ENCODE measurements at places on chromosomes 2 and 18. TPM values are rescaled to one million over a fixed set of nuclear protein-coding genes. Genes with fewer than 3 reads are reported as not detected.
A peak's percentile ranks its signal among the peaks of the same experiment; 100 is the strongest.

Gene ABCB11
- total RNA-seq: not detected

Gene TTN
- 0.29 TPM for total RNA-seq

Gene RNASEH1
- total RNA-seq: 38.4 TPM

Gene PLGLB1
- total RNA-seq: 0.62 TPM

Gene UGT1A8
- not detected for total RNA-seq

Gene SERPINB8
- total RNA-seq: 38.6 TPM

Gene ING5
- 22.1 TPM for total RNA-seq

Gene AGXT
- not detected for total RNA-seq

Gene SLC8A1
- 64.0 TPM for total RNA-seq

Gene NT5DC4
- total RNA-seq: not detected

Gene RNF152
- total RNA-seq: 68.4 TPM

Gene TXNDC2
- total RNA-seq: 0.34 TPM

Gene TRIM54
- not detected for total RNA-seq

Gene CFAP221
- not detected for total RNA-seq

Gene FNDC4
- 3.4 TPM for total RNA-seq

Gene AQP12A
- not detected for total RNA-seq

- no peak overlapping the region for H3K4me3 ChIP-seq
- DNase-seq: no peak
- H3K36me3 ChIP-seq: no peaks in the 10 kb centered on the region
- no peaks in the 10 kb centered on the region for H3K4me1 ChIP-seq
- no peaks in the 10 kb centered on the region for H3K27me3 ChIP-seq
Observed at GRCh38 chr2:195202163-195202845, 454.7 kb upstream of the SLC39A10 start.

GRCh38 chr2:234536178-234536965 is 39.5 kb upstream of the ARL4C start:
- no peaks in the 10 kb centered on the region for H3K4me1 ChIP-seq
- no peak overlapping the region for H3K27ac ChIP-seq
- peaks cover 15% of the 10 kb centered on the region for H3K27me3 ChIP-seq
- no peaks in the 10 kb centered on the region for H3K36me3 ChIP-seq
- no peak for DNase-seq

GRCh38 chr18:39460136-39460535 is 1894.5 kb upstream of the CELF4 start:
- peaks cover 11% of the 10 kb centered on the region for H3K36me3 ChIP-seq
- no peak for DNase-seq
- H3K4me1 ChIP-seq: peaks cover 30% of the 10 kb centered on the region

- no peak overlapping the region for H3K27ac ChIP-seq
- H3K4me3 ChIP-seq: no peak overlapping the region
- DNase-seq: no peak
- H3K4me1 ChIP-seq: no peaks in the 10 kb centered on the region
- no peaks in the 10 kb centered on the region for H3K27me3 ChIP-seq
- no peaks in the 10 kb centered on the region for H3K36me3 ChIP-seq
Observed at GRCh38 chr2:129721846-129722245, 257.6 kb upstream of the RAB6C start.

- H3K36me3 ChIP-seq: 0 out of 2 replicates have a peak, but pooled peaks cover 5% of the 10 kb centered on the region
- no peak overlapping the region for H3K27ac ChIP-seq
- peaks cover 23% of the 10 kb centered on the region for H3K4me1 ChIP-seq
- no peak overlapping the region for H3K4me3 ChIP-seq
- H3K27me3 ChIP-seq: no peaks in the 10 kb centered on the region
Observed at GRCh38 chr2:42614838-42615237, 46.4 kb downstream of the MTA3 start.

DNA sequence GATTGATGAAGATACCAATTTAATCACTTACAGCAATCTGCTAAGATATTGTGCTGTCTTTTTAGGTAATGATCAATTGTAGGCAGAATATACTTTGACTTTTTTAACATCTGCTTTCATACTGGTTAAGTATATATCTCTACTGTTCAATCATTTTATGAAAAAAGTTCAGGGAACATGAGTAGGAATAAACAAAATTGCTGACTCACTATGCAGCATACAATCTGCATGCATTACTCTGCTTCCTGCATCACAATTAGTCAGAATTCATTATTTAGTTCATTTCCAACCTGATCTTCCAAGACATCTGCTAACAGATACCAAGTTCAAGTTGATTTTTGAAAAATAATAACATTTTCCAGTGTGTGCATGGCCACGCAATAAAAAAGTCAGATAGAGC is 1430.4 kb upstream of the LRRTM1 start:
- no peak overlapping the region for H3K27ac ChIP-seq
- no peaks in the 10 kb centered on the region for H3K4me1 ChIP-seq
- no peak for DNase-seq
- H3K27me3 ChIP-seq: no peaks in the 10 kb centered on the region
- no peaks in the 10 kb centered on the region for H3K36me3 ChIP-seq
- H3K4me3 ChIP-seq: no peak overlapping the region

GRCh38 chr2:1887915-1888314 is 143.6 kb upstream of the PXDN start:
- no peak overlapping the region for H3K27ac ChIP-seq
- H3K4me1 ChIP-seq: no peaks in the 10 kb centered on the region
- peak; percentile 11 for DNase-seq
- no peaks in the 10 kb centered on the region for H3K36me3 ChIP-seq
- H3K27me3 ChIP-seq: peaks cover 4% of the 10 kb centered on the region

DNA sequence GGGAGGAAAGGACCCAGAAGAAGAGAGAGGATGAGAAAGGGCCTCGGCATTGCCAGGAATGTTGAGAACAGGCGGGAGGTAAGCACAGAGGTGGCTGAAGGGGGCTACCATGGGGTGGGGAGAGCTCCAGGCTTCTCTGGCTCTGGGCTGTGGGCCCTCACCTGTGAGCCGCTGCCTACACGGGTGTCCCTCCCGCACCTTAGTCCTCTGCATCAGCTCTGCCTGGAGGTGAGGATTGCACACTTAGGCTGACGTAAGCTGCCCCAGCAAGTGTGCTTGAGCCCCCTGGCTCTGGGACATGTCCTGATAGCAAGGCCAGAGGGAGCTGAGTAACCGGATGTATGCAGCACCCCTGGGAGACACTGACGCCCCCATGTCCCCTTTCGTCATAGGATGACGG is 33.9 kb downstream of the TMEM18 start:
- H3K27ac ChIP-seq: no peak overlapping the region
- no peak overlapping the region for H3K4me3 ChIP-seq
- DNase-seq: no peak
- no peaks in the 10 kb centered on the region for H3K36me3 ChIP-seq

- H3K36me3 ChIP-seq: peaks cover 12% of the 10 kb centered on the region
- no peaks in the 10 kb centered on the region for H3K27me3 ChIP-seq
- no peak overlapping the region for H3K4me3 ChIP-seq
- no peak for DNase-seq
- H3K4me1 ChIP-seq: peaks cover 47% of the 10 kb centered on the region
- H3K27ac ChIP-seq: no peak overlapping the region
Observed at GRCh38 chr2:151336863-151337371, 20.5 kb upstream of the TNFAIP6 start.

DNA sequence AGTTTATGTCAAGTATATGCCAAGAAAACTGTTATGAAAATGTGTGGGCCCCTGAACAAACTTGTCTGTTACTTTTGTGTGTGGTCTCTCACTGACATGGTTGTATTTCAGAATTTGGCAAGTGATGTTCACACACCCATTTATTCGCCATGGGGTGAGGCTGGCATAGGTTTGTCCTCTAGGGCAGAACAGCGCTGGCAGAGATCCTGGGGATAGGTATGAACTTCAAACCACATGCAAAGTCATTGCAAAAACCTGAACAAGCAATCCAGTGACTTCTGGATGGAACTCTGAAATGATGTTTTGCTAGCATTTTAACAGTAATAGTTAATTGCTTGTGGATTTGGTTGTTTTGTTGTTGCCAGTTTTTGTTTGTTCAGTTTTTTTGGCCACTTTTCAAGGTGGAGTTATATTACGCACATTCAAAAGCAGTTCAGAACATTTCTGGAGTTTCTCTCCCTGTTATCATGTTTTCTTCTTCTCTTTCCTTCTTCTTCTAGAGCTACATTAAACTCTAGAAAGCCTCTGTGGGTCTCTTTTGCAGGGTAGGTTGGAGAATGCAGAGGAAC is 78.5 kb downstream of the MDH1 start:
- DNase-seq: no peak
- peaks cover 54% of the 10 kb centered on the region for H3K4me1 ChIP-seq
- H3K36me3 ChIP-seq: no peaks in the 10 kb centered on the region
- no peak overlapping the region for H3K4me3 ChIP-seq

GRCh38 chr2:234363647-234364294 is 133.1 kb downstream of the ARL4C start:
- DNase-seq: no peak
- H3K4me3 ChIP-seq: no peak overlapping the region
- peaks cover 15% of the 10 kb centered on the region for H3K4me1 ChIP-seq
- peaks cover 6% of the 10 kb centered on the region for H3K27me3 ChIP-seq
- H3K27ac ChIP-seq: no peak overlapping the region
- H3K36me3 ChIP-seq: no peaks in the 10 kb centered on the region

- peaks cover 14% of the 10 kb centered on the region for H3K4me1 ChIP-seq
- no peak overlapping the region for H3K4me3 ChIP-seq
- H3K27me3 ChIP-seq: no peaks in the 10 kb centered on the region
- no peak overlapping the region for H3K27ac ChIP-seq
- DNase-seq: peak; percentile 8
Observed at GRCh38 chr2:12262681-12263436, 453.9 kb upstream of the TRIB2 start.

DNA sequence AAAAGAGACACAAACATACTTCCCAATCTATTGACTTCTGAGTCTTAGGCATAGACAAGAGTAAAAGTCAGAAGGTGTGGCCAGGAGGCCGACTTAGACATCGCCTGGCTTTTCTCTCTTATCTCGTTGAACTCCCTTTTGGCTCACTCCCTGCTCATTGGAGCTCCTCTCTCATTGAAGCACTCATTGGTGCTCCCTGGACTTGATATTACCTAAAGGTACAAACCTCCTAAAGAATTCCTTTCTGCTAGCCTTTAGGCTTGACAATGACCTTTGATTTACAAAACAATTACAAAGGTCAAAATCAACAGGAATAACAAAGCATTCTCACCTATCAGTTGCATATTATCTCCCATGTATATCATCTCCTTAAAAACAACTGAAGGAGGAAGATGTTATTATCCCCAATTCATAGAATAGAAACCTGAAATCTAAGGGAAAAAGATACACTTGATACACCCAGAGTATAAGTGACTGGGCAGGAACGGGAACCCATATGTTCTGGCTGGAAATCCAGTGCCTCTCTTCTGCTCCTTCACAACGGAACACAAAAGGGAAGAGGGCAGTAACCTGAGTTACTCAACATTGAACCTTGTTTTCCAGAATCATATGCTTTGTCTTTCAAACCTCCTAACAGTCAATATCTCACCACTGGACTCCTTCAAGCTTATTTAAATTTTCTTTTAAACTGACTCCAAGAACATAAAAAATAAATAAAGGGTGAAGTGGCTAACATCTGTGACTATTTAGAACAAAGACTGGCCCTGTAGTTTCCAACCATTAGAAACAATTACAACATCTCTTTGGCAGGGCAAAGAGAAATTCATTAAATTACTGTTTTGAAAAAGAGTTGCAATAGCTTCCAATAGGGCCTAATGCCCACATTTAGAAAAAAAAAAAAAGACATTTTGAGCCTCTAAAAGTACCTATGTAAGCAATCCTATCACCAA is 1247.9 kb downstream of the LRP1B start:
- H3K4me1 ChIP-seq: no peaks in the 10 kb centered on the region
- DNase-seq: no peak
- no peak overlapping the region for H3K27ac ChIP-seq
- H3K27me3 ChIP-seq: no peaks in the 10 kb centered on the region

GRCh38 chr2:67585400-67585799 is 188.3 kb downstream of the ETAA1 start:
- DNase-seq: no peak
- peaks cover 3% of the 10 kb centered on the region for H3K27me3 ChIP-seq
- no peak overlapping the region for H3K4me3 ChIP-seq
- peaks cover 47% of the 10 kb centered on the region for H3K36me3 ChIP-seq

DNA sequence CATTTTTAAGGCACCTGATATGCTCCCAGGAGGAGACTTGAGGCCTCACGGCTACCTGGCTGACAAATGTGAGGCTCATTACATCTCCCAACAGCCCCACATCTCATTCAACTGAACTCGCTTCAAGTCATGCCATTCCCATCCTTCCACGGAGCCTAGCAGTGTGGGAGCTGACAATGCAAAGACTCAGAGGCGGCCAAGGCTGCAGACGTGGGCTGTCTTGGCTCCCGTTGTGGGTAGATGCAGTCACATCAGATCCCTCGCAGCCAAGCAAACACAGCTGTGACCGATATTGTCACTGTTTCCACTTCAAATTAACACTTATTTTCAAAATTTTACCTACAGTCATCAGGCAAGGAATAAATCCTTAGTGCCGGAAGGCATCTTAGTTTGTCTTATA is 64.0 kb upstream of the TRIB2 start:
- DNase-seq: no peak
- H3K27me3 ChIP-seq: peaks cover 32% of the 10 kb centered on the region
- no peaks in the 10 kb centered on the region for H3K36me3 ChIP-seq
- no peak overlapping the region for H3K27ac ChIP-seq
- H3K4me1 ChIP-seq: no peaks in the 10 kb centered on the region

DNA sequence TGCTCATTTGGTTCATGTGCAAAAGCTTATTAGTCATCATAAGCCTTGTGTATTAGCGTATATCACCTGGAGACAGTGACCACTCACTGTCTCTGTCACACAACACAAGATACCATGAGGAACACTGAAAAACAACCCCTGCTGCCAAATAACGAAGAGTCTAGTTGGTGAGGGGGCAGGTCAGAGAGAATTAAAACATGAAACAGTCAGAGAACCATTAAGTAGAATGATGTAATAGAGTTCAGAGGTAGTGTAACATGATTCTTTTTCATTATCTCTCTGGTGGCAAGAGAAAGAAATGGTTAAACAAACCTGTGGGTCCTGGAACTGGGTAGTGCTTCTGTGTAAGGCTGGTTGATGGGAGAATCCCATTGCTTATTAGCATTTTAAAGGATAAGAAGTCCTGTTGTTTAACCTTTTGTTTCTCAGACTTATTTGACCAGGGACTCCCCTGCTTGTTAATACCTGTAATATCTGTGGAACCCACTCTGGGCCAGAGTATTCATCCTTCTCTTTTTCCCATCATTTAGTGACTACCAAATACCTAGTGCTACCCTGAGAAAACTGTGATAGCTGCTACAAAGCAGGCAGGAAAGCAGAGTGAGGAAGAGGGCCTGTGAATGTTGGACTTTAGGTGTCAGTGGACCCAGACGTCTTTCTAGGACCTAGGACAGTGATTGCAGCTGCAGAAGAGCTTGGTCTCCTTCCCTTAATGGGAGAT is 38.0 kb downstream of the PTRHD1 start:
- no peaks in the 10 kb centered on the region for H3K4me1 ChIP-seq
- no peaks in the 10 kb centered on the region for H3K27me3 ChIP-seq
- DNase-seq: no peak
- H3K4me3 ChIP-seq: no peak overlapping the region

DNA sequence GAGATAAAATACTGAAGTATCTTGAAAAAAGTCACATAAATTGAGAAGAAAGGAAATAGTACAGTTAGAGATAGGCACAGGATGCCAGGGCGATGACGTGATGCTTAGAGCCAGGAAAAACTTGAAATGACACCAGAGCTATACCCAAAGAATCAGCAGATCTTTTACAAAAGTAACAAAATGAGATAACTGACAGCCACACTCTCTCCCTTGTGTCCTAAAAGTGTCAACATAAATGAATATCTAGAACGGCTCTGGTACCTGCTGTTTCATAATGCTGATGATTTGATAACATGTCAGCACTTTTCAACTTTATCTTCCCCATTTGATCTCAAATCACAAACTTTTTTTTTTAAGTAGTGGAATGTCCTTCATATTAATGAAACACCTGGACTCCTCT is 45.6 kb upstream of the ZC3H15 start:
- DNase-seq: no peak
- peaks cover 5% of the 10 kb centered on the region for H3K4me1 ChIP-seq
- no peak overlapping the region for H3K4me3 ChIP-seq
- no peaks in the 10 kb centered on the region for H3K36me3 ChIP-seq

Measured in HFFc6 (cell line).